HCEC 1CT (cell line): ENCODE measurements at places on chromosomes 5 and 9.

DNA sequence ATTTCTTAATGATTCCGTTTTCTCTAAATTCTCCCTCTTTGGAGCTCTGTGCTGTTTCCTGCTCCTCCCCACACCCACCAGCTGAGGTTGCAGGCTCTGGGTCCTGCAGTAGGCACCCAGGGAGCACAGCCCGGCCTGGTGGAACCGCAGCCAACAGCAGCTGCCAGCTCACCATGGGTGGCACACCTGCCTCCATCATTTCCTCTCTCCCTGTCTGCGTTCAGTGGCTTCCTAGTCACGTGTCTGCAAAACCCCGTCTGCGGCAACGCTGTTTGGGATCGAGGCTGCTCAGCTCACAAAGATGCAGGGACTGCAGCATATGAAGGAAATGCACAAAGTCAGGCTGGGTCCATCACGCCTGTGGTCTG is 367.8 kb downstream of the IRX2 start:
- DNase-seq = no peak

DNA sequence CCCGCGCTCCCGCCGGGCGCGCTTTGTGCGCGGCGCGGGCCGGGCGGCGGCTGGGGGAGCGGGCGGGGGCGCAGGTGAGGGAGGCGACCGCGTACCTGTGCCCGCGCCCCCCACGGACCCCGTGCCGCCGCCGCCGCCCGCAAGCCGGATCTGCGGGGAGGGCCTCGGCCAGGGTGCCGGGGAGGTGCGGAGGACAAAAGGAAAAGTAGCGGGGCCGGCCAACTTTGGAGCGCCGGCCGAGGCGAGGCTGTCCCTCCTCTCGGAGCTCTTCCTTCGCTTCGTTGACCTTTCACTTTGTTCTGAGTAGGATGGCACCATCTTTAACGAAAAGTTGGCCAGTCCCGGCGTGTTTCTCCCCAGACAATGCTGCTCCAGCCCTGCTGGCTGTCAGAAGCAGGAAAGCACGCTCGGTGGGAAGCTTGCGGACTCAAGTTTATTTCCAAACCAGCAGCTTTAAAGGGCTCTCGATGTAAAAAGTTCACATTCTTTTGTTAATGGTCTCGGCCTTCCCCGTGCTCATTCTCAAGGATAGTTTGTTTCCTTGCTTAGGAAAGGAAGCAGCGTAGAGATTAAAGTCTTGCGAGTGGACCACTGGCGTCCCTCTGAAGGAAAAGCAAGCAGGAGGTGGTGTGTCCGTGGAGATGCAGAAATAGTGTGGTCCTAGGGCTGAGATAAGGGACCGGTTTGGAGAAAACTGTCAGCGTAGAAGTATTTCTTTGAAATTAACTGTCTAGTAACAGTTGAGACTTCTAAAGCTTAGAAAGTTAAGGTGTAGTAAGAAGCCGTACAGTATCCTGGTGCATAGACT is 639 bp downstream of the EHMT1 start:
- peak; percentile 32 for DNase-seq

DNA sequence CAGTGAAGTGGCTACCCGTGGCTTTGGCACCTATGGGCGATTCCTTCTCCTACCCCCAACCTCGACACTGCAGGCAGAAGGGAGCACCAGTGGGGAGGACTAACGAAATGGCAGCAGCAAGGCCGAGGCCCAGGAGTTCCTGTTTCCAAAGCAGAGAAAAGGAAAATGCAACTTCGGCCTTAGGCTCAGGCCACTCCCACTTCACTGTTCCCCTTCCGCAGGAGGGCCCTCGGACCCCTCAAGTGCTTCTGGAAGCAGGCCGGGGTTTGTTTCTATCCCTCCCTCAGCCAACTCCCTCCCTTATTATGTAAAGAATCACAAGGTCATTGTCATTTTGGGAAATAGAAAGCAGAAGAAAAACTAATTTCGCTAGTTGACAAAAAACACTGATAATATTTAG is 36.4 kb upstream of the NKX2-5 start:
- DNase-seq = no peak

DNA sequence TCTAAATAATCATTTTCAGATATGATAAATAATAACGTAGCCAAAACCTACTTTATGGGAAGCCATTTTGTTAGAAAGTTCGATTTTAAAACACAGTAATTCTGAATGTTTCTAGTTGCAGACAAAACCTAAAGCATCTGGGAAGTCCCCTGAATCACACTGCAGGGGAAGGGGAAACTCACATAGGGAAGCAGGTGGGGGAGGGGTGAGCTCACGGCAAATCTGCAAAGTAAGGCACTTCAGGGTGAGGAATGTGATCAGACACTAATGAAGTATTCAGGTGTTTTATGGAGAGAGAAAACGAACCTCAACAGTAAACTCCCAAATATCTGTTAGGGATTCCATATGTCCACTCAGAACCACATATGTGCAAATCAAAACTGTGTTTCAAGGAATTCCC is 70.7 kb downstream of the EPB41L4A start:
- no peak for DNase-seq

GRCh38 chr5:72325566-72326305 is 5.6 kb downstream of the PTCD2 start:
- DNase-seq = peak; percentile 48
